Gastroesophageal sphincter (tissue), 4 donors: ENCODE measurements at places on chromosomes 5 and 9. TPM values are rescaled to one million over a fixed set of nuclear protein-coding genes. Genes with fewer than 3 reads are reported as not detected.

PPP3R2 gene
- total RNA-seq, result not detected

DNA sequence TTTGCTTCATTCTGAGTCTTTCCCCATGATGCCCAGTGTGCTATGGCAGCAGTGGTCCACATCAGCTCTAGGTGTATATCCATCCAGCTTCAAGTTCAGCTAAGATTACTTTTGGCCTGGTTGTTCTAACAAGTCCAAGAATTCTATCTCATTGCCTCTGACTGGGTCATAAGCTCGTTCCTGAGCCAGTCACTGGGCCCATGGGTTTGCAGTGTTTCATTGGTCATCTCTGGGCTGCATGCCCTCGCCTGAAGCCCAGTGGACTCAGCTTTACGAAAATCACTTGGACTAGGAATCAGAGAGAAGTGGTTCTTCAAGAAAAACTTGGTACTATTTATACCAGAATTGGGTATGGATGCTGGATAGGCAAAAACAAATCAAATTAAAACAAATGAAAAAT lies 16.1 kb upstream of the ARHGAP26 start:
- H3K4me1 ChIP-seq, result peaks cover 50% of the 10 kb centered on the region
- ATAC-seq, result no peak
- H3K36me3 ChIP-seq, result no peaks in the 10 kb centered on the region
- H3K4me3 ChIP-seq, result no peak overlapping the region
- H3K27ac ChIP-seq, result peak overlapping the region; percentile 81
- no peaks in the 10 kb centered on the region for H3K27me3 ChIP-seq

SRP19 gene
- total RNA-seq, result 51.2 TPM

WDR55 gene
- total RNA-seq, result 15.6 TPM

- no peaks in the 10 kb centered on the region for H3K27me3 ChIP-seq
- peaks cover 28% of the 10 kb centered on the region for H3K36me3 ChIP-seq
- peak; percentile 91 for ATAC-seq
- H3K4me1 ChIP-seq, result peaks cover 29% of the 10 kb centered on the region
- H3K4me3 ChIP-seq, result peak overlapping the region; percentile 40
Measured at GRCh38 chr9:129885670-129886106, 50.4 kb downstream of the USP20 start.

LURAP1L gene
- 18.5 TPM for total RNA-seq

- H3K27me3 ChIP-seq, result no peaks in the 10 kb centered on the region
- no peaks in the 10 kb centered on the region for H3K4me1 ChIP-seq
- ATAC-seq, result no peak
- H3K27ac ChIP-seq, result no peak overlapping the region
- H3K4me3 ChIP-seq, result no peak overlapping the region
Measured at GRCh38 chr5:912280-913091, 19.8 kb downstream of the TRIP13 start.

DNA sequence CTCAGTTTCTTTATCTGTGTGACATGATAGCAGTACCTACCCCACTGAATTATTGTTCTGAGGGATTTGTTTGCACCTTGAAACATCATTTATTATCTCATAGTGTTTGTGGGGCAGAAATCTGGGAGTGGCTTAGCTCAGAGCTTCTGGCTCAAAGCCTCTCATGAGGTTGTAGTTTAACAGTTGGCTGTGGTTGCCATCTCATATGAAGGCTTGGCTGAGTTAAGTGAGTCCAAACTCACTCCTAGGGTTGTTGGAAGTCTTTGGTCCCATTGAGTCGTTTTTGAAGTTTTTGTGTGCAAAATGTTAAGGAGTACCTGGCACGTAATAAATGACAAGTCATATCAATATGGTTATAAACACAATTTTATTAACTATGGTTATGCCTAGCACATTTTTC lies 3.6 kb upstream of the JAKMIP2 start:
- H3K27ac ChIP-seq, result no peak overlapping the region
- ATAC-seq, result no peak
- H3K4me1 ChIP-seq, result peaks cover 11% of the 10 kb centered on the region
- H3K4me3 ChIP-seq, result no peak overlapping the region
- no peaks in the 10 kb centered on the region for H3K27me3 ChIP-seq

PTGER4 gene
- total RNA-seq, result 26.5 TPM

GRCh38 chr5:180399401-180400215 lies 46.5 kb upstream of the GFPT2 start:
- H3K4me3 ChIP-seq, result no peak overlapping the region
- ATAC-seq, result no peak
- H3K27me3 ChIP-seq, result no peaks in the 10 kb centered on the region

SMIM33 gene
- total RNA-seq, result not detected

DNA sequence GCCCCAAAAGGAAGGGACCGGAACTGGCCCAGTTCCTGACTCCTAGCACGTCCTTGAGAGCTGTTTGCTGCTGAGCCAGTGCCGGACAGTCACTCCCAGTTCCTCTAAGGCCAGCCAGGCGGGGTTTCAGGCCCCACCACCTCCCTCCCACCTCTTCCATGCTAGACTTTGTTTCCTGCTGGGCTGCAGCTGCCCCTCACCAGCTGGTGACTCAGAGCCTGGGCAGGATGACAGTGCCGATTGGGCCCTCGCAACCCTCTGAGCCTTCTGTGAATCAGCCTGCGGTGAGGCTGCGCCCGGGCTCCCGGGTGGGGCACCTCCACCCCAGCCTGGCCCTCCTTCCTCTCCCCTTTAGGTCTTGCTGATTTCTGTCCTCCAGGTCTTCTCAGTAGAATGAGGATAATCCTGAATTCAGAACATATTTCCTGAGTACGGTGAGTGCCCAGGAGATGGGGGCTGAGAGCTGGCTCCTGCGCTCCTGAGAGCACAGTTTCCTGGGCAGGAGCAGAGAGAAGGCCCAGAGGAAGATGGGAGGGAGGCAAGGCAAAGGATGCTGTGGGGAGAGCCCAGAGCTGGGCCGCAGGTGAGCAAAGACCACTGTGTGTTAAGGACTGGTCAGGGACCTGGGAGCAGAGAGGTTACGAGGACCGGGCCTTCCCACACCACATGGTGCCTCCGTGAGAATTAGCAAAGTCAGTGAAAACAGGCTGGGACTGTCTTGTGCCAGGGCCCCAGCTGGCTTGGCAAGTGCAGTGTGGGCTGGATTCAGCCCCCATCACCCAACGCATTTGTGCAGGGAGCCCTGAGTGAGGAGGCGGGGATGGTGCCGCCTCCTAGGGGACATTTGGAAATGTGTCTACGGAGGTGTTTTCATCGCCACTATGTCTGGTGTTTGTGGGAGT lies 32.9 kb upstream of the STXBP1 start:
- no peaks in the 10 kb centered on the region for H3K27me3 ChIP-seq
- H3K4me1 ChIP-seq, result peaks cover 22% of the 10 kb centered on the region
- peak; percentile 96 for ATAC-seq
- H3K27ac ChIP-seq, result peak overlapping the region; percentile 86
- peak overlapping the region; percentile 43 for H3K4me3 ChIP-seq

- ATAC-seq, result no peak
- no peaks in the 10 kb centered on the region for H3K4me1 ChIP-seq
- no peak overlapping the region for H3K4me3 ChIP-seq
- H3K36me3 ChIP-seq, result peaks cover 44% of the 10 kb centered on the region
- no peaks in the 10 kb centered on the region for H3K27me3 ChIP-seq
Measured at GRCh38 chr5:43168175-43168574, 23.9 kb upstream of the NIM1K start.

DNA sequence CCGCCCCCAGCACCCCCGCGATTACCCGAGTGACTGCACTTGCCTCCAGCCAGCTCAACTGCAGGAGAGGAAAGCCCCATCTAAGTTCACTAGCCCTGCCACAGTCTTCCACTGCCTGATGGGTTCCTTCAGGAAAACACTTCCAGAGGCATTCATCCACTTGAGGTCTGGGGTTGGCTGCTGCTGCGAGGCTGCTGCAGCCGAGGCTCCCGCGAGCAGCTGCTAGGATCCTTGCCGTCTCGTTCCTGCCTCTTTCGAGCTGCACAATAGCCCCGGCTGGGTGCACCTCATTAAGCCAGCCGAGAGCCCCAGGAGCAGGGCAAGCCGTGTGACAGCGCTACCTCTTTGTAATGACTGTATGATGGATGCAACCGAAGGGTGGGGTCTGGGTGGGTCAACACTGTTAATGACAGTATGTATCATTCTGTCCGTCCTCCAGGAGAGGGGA lies 24.2 kb upstream of the ELAVL2 start:
- H3K4me3 ChIP-seq, result peak overlapping the region; percentile 44
- peaks cover 44% of the 10 kb centered on the region for H3K27me3 ChIP-seq
- peaks cover 6% of the 10 kb centered on the region for H3K4me1 ChIP-seq
- no peaks in the 10 kb centered on the region for H3K36me3 ChIP-seq

DNA sequence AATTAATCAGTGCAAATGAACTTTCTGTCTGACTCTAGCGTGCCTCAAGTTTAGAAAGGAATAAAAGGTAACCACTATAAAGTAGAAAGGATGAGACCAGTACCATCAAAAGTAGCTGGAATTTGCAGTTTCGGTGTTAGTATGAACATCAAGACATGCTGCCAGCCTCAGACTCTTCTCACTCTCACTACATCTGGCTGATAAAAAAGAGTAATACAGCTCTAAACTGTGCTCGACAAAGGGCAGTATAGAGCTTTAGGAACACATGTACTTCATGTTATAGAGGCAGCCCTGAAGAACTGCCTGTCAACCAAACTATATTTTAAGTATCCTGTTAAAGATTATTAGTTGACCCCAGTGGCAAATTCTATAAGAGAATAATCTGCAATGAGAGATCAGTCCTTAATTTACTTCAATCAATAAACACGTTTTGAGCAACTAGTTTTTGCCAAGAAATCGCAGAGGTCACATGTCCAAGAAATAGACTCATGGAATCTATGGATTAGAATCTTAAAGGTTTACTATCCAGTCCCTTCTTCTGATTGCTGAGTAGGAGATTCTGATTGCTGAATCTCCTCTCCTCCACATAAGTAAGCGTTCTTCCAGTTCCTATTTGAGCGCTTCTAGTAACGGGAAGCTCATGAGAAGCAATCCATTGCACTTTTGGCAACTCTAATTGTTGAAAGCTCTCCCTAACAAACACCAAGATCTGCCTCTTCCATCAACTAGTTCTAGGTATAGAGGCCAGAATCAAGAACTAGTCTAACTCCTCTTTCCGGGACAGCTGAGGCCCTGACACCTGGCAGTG lies 941 bp downstream of the XPA start:
- ATAC-seq, result no peak
- peak overlapping the region; percentile 83 for H3K4me3 ChIP-seq
- peak overlapping the region; percentile 77 for H3K27ac ChIP-seq
- H3K4me1 ChIP-seq, result peaks cover 50% of the 10 kb centered on the region

UNC13B gene
- 21.3 TPM for total RNA-seq

DNA sequence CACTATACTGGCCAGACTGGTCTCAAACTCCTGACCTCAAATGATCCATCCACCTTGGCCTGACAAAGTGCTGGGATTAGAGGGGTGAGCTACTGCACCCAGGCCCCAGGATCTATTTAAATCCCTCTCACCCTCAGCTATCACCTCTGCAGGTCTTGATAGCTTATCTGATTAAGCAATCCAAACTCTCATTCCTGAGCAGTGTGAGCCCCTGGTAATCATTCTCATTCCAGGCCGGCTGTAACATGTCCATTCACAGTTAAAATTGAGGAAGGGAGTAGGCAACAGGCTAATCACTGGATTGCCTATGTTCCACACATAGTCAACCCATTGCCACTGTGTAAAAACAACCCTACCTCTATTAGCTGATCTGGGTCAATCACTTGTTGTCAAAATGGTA lies 111.1 kb downstream of the AGTPBP1 start:
- no peak overlapping the region for H3K4me3 ChIP-seq
- H3K27ac ChIP-seq, result no peak overlapping the region
- H3K4me1 ChIP-seq, result no peaks in the 10 kb centered on the region
- ATAC-seq, result no peak
- no peaks in the 10 kb centered on the region for H3K27me3 ChIP-seq

GRCh38 chr5:158326256-158326655 lies 467.3 kb upstream of the CLINT1 start:
- no peaks in the 10 kb centered on the region for H3K27me3 ChIP-seq
- ATAC-seq, result no peak
- H3K4me1 ChIP-seq, result peaks cover 1% of the 10 kb centered on the region

DNA sequence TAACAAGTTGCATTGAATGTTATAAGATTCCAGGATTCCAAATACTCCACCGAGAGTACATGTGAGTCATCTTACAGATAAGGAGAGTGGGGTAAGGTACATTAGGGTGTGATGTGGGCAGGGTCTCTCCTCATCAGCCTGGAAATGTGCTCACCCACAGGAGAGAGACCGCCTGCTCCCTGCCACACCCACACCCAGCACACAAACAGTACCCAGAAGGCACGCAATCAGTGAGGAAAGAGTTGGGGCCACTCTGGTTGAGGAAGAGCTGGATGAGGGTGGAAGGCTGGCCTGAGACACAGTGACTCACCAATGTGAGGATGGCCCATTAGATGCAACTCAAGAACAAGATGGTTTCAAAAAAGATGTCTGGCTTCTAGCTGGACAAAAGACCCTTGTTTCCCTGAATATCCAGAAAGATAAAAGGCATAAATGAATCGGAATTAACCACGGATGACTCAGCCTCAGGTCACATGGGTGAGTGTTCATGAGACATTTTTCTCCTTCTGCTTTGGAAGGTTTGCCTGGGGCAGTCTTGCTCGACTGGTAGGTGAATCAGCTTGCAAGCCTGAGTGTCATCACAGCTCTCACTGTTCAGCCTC lies 51.1 kb upstream of the LHFPL2 start:
- ATAC-seq, result no peak
- H3K4me1 ChIP-seq, result no peaks in the 10 kb centered on the region
- no peaks in the 10 kb centered on the region for H3K36me3 ChIP-seq
- H3K4me3 ChIP-seq, result no peak overlapping the region
- H3K27ac ChIP-seq, result no peak overlapping the region

DNA sequence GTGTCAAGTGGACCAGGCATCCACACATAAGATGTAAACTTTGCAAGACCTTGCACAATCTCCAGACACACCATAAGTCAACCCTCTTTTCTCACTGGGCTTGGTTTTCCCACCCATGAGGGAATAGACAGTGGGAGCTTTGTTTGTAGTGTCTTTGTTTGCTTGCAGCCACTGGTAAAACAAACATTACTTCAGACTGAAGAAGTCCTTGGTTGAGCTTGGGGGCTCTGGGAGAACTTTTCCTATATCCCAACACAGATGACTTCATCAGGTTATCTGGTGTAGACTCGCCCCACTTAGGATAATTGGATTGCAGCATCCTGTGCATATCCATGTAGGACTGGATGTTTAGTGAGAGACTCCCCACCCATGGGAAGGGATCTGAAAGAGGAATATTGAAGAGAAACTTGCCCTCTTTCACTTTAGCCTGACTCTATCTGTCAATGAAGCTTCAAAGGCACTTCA lies 11.5 kb upstream of the ADGRV1 start:
- peaks cover 7% of the 10 kb centered on the region for H3K27me3 ChIP-seq
- no peaks in the 10 kb centered on the region for H3K4me1 ChIP-seq
- no peak for ATAC-seq
- no peak overlapping the region for H3K4me3 ChIP-seq
- no peak overlapping the region for H3K27ac ChIP-seq
- H3K36me3 ChIP-seq, result no peaks in the 10 kb centered on the region

GRCh38 chr9:89097219-89097618 lies 81.4 kb downstream of the SHC3 start:
- H3K4me1 ChIP-seq, result no peaks in the 10 kb centered on the region
- H3K4me3 ChIP-seq, result no peak overlapping the region
- no peaks in the 10 kb centered on the region for H3K36me3 ChIP-seq
- H3K27ac ChIP-seq, result no peak overlapping the region
- no peaks in the 10 kb centered on the region for H3K27me3 ChIP-seq
- ATAC-seq, result no peak

PAPPA gene
- 5.7 TPM for total RNA-seq

KIF2A gene
- total RNA-seq, result 27.1 TPM

PRR16 gene
- total RNA-seq, result 2.7 TPM

- ATAC-seq, result no peak
- no peak overlapping the region for H3K27ac ChIP-seq
- no peaks in the 10 kb centered on the region for H3K36me3 ChIP-seq
- H3K4me1 ChIP-seq, result no peaks in the 10 kb centered on the region
- no peaks in the 10 kb centered on the region for H3K27me3 ChIP-seq
Measured at GRCh38 chr5:152116934-152117333, 192.3 kb upstream of the GLRA1 start.

LAMC3 gene
- under 0.01 TPM for total RNA-seq
